Prostate gland (tissue), 2 donors: ENCODE measurements at places on chromosomes 11 and 22. TPM values are rescaled to one million over a fixed set of nuclear protein-coding genes. Genes with fewer than 3 reads are reported as not detected.

- DNase-seq: no peak
These were observed at the start of gene OR5AN1 for GRCh38 chr11:59358595-59358994. OR5AN1 (plus strand) TSS chr11:59358895; CDS start chr11:59364459, 5,564 bp downstream.

GRCh38 chr22:45535290-45535689, 32.6 kb downstream of the FBLN1 start:
- no peak for DNase-seq

DNA sequence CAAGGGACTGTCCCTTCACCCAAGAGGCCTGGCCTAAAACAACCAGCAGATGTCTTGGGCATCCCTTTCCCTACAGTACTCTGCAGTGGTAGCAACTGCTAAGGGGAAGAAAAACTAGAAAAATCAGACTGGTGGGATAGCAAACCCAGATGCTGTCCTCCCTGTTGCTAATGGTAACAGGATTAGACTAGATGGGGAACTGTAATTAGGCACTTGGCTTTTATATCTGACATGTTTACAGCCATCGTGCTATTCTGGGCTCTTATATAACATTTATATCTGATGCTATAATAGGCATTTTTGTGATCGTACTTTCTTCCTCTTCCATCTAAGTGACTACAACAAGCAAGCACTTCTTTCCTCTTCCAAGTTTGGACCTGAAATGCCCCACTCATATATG, 316.7 kb downstream of the DLG2 start:
- DNase-seq: no peak

Gene SCGB1D2
- not detected for total RNA-seq

Gene WBP2NL
- 12.7 TPM for total RNA-seq

- DNase-seq: no peak
These were observed 1.6 kb upstream of the FBXO3 start for GRCh38 chr11:33775832-33776470.

Gene OR5A1
- 0.17 TPM for total RNA-seq

GRCh38 chr11:73162196-73162740, 20.1 kb upstream of the FCHSD2 start:
- no peak for DNase-seq

DNA sequence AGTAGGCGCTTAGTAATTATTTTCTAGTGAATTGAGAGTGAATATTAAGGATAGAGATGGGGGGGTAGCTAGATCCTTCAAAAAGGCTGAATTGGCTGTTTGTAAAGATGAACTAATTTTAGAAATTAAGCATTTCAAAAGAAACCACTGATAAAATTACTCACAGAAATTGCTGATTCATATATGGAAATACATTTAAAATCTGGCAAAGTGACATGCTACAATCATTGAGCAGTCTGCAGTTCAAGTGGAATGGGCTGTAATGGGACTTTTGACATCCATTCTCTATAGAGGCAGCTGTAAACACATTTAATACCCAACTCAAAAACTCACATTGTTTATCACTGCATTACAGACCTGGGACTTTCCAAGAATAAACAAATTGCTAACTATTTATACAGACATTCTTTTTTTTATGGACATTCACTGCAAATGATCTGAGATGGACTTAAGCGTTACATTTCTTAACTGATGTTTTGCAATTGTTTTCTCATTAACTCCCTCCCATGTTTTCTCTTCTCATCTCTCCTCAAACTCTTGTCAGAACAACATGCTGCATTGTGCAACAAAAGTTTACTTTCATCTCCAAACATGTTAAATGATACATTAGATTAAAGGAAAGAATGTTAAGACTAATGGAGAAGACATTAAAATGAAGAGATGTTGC, 42.1 kb upstream of the MMP7 start:
- no peak for DNase-seq

DNA sequence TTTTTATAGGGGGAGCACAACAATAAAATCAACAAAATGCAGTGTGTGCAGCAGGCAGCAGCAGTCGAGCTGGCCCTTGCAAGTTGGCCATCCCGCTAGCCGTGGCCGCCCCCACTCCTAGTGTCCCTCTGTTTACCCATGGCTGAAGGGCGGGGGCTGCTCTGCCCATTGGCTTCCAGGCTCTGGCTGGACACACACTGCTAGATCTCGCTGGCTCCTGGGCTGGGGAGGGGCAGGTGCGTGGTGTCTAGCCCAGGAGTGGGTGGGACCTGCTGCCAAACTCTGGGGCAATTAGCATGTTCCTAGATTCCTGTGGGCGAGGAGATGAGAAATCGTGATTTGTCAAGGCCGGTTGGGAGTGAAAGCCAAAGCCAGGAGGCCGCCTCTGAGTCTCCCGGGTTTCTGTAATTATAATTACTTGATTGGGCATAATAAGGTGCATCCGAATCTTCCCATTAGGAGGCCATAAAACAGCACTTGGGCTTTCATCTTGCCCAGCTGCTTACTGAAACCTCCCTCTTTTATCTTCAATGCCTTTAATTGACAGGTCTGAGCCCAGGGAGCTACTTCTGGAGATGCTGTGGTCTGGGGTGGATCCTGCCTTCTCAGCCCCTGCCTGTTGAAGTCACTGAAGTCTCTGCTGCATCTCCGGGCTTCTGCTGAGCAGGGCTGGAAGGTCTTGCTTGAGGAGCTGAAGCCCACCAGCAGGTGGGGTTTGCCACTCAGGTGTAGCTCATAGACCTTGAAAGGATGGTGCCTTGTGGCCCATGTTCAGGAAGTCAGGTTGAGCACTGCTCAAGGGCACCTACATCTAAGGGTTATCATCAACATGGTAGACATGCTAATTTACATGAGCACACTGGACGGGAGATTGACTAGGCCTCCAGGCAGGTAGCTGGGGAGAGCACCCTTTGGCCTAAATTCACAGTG, 44.5 kb upstream of the DKK3 start:
- no peak for DNase-seq

Gene OR51I1
- 1.1 TPM for total RNA-seq

GRCh38 chr11:92779746-92780145, 189.7 kb upstream of the MTNR1B start:
- DNase-seq: no peak

- no peak for DNase-seq
These were observed 162.1 kb downstream of the LDLRAD3 start for GRCh38 chr11:36105743-36106581.

Gene KRTAP5-9
- total RNA-seq: not detected

- DNase-seq: no peak
These were observed 4.2 kb downstream of the SGSM3 start for GRCh38 chr22:40374567-40374966.

GRCh38 chr11:32817181-32817851, 12.4 kb upstream of the PRRG4 start:
- DNase-seq: no peak

GRCh38 chr11:65355776-65356393, 1.3 kb downstream of the TIGD3 start:
- DNase-seq: peak; percentile 31

Gene C11orf97
- not detected for total RNA-seq

GRCh38 chr11:119147604-119148333, 1.1 kb upstream of the ABCG4 start:
- no peak for DNase-seq

Gene MRGPRF
- total RNA-seq: 20.0 TPM

Gene TBX10
- total RNA-seq: not detected

DNA sequence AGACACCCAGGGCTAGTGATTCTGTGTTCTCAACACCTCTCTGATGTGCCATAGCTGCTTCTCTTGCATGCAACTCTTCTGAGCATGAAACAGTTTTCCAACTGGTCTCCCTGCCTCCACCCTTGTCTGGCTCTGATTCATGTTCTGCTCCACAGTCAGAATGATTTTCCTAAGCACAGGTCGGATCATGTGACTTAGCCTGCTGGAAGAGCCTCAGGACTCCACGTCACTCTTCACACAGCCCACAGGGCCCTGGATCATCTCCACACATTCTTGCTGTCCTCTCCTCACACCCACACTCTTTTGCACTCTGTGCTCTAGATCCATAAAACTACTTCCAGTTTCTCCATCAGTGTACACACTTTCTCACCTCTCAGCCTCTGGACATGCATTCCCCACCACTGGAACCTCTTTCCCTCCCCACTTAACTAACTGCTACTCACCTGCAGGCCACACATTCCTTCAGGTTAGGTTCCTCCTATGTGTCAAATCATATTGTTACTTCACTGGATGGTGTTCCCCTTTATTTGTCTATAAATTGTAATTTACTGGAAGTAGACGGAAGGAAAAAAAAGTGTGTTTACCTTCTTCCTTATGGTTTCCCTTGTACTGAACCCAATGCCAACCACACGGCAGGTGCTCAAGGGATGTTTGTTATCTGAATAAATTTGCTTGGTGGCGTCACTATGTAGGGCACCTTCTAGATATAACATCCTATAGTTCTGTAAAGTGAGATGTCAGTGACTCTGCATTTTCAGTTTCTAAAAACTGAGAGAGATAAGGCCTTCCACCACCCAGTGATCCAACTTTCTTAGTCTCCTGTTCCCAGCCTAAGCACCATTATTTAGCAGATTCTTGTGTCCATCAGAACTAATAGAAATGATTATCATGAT, 133.7 kb downstream of the ETS1 start:
- peak; percentile 85 for DNase-seq

GRCh38 chr11:95566211-95566610, 223.4 kb downstream of the FAM76B start:
- DNase-seq: no peak

- DNase-seq: no peak
These were observed 11.9 kb upstream of the CHRNA10 start for GRCh38 chr11:3683039-3683438.

DNA sequence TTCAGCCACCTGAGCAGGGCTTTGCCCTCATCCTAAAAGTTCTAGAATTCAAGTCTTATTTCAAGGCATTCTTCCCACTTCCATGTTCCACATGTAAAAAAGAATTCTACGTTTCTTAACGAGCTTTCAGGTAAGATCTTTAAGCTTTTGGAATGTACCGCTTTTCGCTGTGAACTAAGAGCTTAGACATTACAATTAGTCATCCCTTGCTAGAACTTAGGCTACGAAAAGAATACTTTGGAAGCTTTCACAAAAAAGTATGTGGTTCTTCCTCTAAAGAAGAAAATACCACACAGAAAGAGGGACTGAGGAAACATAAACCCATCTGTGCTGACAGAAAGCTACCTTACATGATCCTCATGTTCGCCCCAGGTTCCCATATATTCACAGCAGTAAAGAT, 1.9 kb downstream of the NUMA1 start:
- DNase-seq: no peak

GRCh38 chr11:130431331-130431773, 2.9 kb upstream of the ADAMTS8 start:
- peak; percentile 71 for DNase-seq

DNA sequence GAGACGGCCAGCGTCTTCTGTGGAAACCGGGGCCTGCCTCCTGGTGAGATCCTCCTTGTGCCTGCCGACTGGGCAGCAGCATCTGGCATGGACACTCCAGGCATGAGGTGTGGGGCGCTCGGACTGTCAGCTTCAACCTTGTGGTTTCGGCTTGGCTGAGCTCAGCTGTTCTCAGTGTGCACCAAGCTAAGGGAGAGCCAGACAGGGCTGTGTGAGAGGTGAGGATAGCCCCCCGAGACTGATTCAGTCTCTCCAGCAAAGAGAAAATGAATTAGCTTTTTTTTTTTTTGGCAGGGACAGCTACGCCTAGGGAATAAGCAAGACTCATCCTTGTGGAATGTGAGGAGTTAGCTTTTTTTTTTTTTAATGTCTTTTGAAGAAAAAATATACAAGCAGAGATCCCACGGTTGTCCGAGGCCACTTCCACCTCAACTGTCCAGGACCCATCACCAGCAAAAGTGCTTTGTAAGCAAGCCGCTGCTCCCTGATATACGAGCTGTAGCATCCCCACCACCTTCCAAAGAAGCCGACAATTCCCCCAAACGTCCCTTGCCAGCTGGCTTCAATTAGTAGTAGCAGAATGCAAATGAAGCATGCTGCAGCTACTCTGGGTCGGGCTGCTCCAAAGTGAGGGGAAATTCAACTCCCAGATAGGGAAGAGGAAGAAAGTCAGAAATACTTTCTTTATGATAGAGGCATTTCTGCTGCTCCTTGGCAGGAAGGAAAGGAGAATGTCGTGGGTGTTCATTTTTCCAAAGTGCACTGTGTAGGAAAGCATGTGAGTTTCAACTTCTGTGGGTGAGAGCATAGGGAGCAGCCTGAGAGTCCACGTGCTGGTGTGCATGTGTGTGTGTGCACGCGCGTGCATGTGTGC, 9.7 kb upstream of the THY1 start:
- no peak for DNase-seq

DNA sequence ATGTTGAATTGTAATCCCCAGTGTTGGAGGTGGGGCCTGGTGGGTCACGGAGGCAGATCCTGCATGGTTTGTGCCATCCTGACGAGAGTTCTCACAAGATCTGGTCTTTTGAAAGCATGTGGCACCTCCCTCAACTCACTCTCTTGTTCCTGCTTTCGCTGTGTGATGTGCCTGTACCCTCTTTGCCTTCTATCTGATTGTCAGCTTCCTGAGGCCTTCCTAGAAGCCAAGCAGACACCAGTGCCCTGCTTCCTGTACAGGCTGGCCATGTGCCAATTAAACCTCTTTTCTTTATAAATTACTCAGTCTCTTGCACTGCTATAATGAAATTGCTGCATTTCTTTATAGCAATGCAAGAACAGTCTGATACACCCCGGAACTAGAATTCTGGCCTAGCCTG, 13.1 kb downstream of the PTPN5 start:
- DNase-seq: no peak

Gene AMOTL1
- total RNA-seq: 67.2 TPM

Gene PRODH
- total RNA-seq: 3.1 TPM

DNA sequence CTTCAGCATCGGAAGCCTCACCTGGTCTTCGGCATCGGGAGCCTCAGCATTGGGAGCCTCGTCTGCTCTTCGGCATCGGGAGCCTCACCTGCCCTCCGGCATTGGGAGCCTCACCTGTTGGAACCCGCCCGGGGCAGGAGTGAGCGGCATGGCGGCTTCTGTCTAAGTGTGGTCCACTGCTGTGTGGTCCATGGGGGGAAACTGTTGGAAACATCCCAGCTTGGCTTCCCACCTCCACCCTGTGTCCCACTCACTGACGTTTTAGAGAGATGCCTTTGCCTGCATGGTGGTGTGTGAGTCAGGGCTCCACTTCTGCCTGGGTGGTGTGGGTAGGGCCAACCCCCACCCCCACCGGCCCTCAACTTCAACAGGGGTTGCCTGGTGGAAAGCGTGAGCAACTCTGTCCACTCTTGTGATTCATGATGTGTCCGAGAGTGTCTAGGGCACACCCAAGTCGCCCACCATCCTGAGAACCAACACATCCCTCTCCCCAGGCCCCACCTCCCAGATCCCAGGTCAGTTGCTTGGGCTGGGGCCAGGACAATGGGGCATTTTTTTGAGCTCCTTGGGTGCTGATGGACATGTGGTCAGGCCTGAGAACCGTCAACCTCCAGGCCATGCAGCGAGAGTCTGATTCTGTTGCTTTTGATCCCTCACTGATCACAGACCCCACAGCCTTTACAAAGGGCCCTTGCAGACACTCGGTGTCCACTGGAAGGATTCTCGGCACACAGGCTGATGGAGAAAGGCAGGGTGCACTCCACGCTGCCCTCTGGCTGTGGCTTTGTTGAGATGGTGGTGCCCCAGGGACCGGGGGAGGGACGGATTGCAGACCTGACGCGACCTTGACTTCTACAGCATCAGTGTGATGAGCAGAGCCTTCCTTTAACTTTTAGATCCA, 406.7 kb downstream of the TBC1D22A start:
- no peak for DNase-seq

Gene SLC16A8
- total RNA-seq: 0.28 TPM

- DNase-seq: no peak
These were observed 370.4 kb downstream of the FAT3 start for GRCh38 chr11:92595052-92595451.

GRCh38 chr22:44147008-44147645, 33.6 kb upstream of the PARVG start:
- no peak for DNase-seq

Gene TSKU
- total RNA-seq: 72.8 TPM

- peak; percentile 94 for DNase-seq
These were observed 62.6 kb upstream of the RASD2 start for GRCh38 chr22:35477911-35478582.

Gene PLA2G6
- 138 TPM for total RNA-seq

Gene IFITM10
- total RNA-seq: 2.6 TPM
